ENCODE measurements at places on chromosomes 5 and 9.

- no peak for DNase-seq
Measured at GRCh38 chr9:128106181-128106939, 21.2 kb downstream of the PTGES2 start.

DNA sequence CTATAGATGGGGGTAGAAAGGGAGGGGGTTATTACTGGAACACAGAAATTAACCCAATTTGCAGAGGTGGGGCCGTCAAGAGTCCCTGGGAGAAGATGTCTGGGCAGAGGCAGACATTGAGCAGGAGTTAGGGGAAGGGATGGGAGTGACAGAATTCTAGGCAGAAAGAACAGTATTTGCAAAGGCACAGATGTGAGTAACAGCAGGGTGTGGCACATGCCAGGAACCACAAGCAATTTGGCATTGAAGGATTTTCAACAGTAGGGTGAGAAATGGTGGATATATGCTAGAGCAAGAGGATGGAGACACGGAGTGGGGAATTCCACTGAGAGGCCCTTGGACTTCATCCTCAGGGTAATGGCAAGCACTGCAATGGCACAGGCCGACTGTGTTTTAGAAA, 71.6 kb upstream of the FRRS1L start:
- no peak for DNase-seq

GRCh38 chr5:141017943-141018342, 33.2 kb upstream of the PCDHB1 start:
- no peak for DNase-seq

DNA sequence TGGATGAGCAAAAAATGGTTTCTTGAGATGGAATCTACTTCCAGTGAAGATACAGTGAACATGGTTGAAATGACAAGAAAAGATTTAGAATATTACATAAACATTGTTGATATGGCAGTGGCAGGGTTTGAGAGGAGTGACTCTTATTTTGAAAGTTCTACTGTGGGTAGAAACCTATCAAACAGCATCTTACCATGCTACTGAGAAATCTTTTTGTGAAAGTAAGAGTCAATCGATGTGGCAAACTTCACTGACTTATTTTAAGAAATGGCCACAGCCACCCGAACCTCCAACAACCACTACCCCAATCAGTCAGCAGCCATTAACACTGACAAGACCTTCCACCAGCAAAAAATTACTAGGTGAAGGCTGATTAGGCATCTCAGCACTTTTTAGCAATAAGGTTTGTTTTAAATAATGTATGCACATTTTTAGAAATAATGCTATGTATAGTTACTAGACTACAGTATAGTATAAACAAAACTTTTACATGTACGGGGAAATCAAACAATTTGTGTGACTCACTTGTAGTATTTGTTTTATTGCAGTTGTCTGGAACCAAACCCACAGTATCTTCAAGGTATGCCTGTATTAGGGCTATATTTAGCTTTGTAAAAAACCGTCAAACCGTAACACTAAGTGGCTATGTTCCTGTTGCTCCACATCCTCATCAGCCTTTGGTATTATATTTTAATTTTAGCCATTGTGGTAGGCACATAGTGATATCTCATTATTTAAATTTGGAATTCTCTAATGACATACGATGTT, 30.6 kb upstream of the ADAMTS6 start:
- no peak for DNase-seq

- no peak for DNase-seq
Measured at GRCh38 chr5:81817980-81818379, 67.1 kb upstream of the SSBP2 start.

DNA sequence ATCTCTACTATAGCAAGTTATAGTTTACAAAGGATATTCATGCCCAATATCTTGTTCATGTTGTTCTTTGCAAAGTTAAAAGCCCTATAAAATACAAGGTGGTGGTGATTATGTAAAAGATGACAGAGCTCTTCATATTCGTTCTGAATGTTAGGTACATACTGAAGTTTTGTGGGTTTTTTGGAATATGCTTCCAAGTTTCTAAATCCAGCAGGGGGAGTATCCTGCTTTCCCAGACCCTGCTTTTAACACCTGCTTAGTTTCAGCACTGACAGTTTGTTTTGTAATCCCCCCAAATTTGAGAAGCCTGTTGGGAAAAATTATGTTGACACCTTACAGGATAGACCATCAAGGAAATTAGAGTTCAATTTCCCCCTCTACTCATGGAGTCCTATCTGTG, 438.3 kb downstream of the SH3GL2 start:
- DNase-seq = no peak

DNA sequence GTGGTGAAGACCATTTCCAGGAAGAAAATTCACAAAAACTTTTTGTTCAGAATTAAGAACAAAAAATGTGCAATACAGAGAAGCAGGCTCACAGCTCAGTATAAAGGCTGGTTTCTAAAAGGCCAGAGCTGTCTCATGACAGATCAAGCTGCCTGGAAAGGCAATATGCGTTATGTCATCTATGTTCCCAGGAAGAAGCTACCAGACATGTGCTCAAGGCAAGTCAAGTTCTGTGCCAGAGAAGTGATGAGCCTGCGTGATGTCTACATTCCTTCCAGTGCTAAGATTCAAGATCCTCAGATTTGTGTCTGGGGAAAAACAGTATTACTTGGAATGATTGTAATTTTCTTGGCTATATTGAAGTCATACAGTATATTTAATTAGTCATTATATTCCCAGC, 104.3 kb downstream of the PDE4D start:
- no peak for DNase-seq

DNA sequence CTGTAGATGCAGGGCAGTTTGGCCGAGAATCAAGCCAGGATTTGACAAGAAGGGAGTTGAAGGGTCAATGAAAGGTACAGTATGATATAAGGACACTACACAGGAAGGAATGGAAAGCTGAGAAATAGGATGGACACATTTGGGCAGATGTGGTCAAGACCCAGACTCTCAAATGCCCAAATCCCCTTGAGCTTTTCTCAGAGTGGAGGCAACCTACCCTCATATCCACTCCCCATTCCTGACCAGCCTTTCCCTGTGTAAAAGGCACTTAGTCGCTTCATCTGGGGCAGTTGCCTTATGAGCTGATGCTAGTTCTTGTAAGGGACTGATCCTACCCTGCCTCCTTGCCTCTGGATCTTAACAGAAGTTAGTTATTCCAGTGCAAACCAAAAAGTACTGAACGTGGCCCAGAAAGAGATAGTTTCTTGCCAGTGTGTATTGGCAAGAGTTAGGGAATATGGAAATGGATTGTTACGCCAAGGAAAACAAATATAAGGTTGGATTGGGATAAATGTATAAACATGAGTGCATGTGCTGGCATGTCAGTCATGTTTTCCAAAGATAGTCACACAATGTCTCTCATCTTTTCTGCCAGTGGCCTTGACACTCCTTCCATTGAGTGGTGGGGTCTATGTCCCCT, 4.1 kb upstream of the MCCC2 start:
- DNase-seq = no peak

DNA sequence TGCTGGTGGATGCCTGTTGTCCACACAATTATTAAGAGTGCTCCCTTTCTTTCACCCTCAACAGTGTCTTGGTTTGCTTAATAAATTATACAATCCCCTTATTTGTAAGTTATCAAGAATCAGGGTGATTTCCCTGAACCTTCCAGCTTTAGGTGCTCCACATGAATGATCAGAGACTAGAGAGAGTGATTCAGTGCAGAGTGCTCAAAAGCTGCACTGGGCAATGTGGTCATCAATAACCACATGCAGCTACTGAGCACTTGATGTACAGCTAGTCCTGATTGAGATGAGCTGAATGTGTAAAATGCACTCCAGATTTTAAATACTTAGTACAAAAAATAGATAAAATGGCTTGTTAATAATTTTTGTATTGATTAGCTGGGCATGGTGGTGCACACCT, 76.8 kb upstream of the TRIO start:
- DNase-seq = no peak

All from activated CD4-positive, alpha-beta T cell treated with anti-CD3 and anti-CD28 coated beads, Interleukin-2, amount 50 U/mL, for 48 hours (primary cell).